Germinal center (tissue), 1 donor: ENCODE measurements at places on chromosomes 13 and 19.
A peak's percentile ranks its signal among the peaks of the same experiment; 100 is the strongest.

DNA sequence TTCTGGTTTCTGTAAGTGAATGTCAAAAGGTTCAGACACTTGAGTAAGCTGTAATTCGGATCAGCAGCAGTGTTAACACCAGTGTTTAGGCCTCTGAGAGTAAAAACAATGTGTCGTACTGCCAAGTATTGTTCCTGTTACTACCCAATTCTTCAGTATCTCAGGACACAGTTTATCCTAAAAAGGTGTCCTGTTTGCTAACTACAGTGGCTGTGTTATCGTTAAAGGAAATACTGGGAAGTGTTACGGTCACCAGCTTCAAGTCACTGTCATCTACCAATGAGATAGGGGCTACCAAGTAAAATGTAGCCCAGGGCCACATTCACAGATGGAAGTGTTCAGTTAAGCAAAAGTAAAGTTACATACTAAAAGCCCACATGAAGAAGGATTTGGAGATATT is 2.3 kb upstream of the UPF3A start:
- DNase-seq, result no peak

DNA sequence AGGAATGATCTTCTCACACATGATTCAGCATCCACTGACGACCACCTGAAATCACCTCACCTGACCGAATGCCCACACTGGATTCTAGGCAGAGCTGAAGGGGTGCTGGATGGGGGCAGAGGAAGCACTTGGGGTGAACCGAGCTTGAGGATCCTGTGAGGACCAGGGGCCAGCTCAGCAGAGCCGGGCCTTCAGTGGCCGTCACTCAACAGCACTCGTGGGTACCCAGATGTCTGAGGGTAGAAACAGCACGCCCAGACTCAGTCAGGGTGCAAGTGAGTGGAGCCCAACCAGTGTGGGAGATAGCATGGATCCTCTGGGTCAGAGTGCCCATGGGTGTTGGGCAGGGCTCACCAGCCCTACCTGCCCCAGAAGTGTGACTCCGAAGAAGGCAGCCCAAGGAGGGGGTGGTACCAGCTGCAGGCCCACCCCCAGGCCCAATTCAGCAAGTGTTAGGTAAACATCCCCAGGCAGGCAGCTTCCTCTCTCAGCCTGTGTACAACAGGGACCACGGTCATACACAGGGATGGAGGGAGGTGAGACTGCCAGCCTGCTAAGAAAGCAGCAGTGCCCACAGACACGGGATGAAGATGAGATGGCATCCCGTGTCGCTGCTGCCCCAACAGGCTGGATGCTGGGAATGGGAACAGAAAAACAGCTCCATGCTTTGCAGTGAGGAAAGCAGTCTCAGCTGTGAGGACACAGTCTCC is 16.6 kb downstream of the GJA3 start:
- no peak for DNase-seq

DNA sequence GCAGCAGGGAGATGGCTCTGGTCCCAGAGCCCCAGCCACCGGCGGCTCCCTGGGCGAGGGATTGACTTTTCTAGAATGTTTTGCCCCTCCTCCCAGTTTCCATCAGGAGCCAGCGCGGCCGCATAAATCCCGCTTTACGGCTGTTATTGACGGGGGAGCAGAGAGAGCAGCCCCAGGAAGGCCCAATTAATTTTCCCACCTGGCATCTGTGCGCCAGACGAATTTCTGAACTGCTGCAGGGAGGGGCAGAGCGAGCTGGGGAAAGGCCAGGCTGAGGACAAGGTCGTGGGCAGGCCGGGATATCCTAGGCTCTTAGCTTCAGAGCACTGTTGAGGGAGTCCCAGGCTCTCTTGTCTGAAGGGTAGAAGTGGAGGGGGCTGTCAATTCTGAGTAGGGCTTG is 24.7 kb downstream of the ZNRF4 start:
- no peak for DNase-seq

GRCh38 chr13:59319276-59319675 is 844.5 kb downstream of the DIAPH3 start:
- no peak for DNase-seq

GRCh38 chr13:22055259-22055658 is 384.4 kb downstream of the FGF9 start:
- no peak for DNase-seq

DNA sequence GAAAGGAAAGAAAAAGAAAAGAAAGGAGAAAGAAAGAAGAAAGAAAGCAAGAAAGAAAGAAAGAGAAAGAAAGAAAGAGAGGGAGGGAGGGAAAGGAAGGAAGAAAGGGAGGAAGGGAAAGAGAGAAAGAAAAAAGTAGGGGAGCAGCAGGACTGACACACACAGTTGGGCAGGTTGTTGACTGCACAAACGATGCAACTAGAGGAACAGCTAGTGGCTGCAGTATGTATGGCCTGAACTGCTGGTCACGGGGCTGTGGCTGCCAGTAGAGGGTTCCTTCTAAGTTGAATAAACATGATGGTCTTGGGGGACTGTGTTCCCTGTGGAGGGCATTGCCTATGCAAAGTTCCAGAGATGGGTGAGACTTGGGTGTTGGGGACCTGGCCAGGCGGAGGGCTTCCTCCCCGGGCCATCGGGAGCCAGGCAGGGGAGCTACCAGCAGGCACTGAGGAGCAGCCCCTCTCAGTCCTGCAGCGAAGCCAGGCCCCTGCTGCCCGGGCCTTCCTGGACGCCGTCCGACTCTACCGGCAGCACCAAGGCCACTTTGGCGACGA is 16.7 kb upstream of the COLGALT1 start:
- peak; percentile 67 for DNase-seq

GRCh38 chr19:35041548-35042055 is at the start of gene HPN:
TSS of gene HPN (plus strand) at chr19:35041721. CDS start at chr19:35042507, 786 bp downstream.
- no peak for DNase-seq

- DNase-seq, result no peak
Measured at GRCh38 chr13:30731361-30732045, 3.8 kb upstream of the ALOX5AP start.
